Placental pericyte (primary cell): ENCODE measurements at places on chromosomes 2 and 18. TPM values are rescaled to one million over a fixed set of nuclear protein-coding genes. Genes with fewer than 3 reads are reported as not detected.

Gene LRATD1
- total RNA-seq: 0.43 TPM in 1 of 2 replicates, not detected in the other

Gene CIDEA
- 0.14 TPM in 1 of 2 replicates, not detected in the other for total RNA-seq

Gene SH3BP4
- total RNA-seq: 61.3 and 125 TPM in 2 replicates

Gene DSG4
- not detected in 2 replicates for total RNA-seq

Gene TBR1
- total RNA-seq: under 0.01 TPM in 1 of 2 replicates, not detected in the other

Gene IL1A
- 28.6 and 48.6 TPM in 2 replicates for total RNA-seq

Gene GALNT13
- under 0.01 and 0.14 TPM in 2 replicates for total RNA-seq

Gene ACKR3
- 0.14 and 0.66 TPM in 2 replicates for total RNA-seq

Gene COL4A3
- total RNA-seq: under 0.01 TPM in 1 of 2 replicates, not detected in the other

Gene IL1RL1
- 0.22 and 0.57 TPM in 2 replicates for total RNA-seq

Gene PID1
- 23.6 and 35.0 TPM in 2 replicates for total RNA-seq

Gene DPP10
- not detected in 2 replicates for total RNA-seq

Gene PPM1B
- 23.5 and 43.3 TPM in 2 replicates for total RNA-seq

Gene LBX2
- 1.9 and 3.1 TPM in 2 replicates for total RNA-seq

Gene LTBP1
- 199 and 265 TPM in 2 replicates for total RNA-seq

Gene ZNF804A
- total RNA-seq: 0.22 and 5.2 TPM in 2 replicates

Gene SCN1A
- not detected in 2 replicates for total RNA-seq

Gene SOX11
- total RNA-seq: under 0.01 and 0.14 TPM in 2 replicates

Gene FOXD4L1
- total RNA-seq: under 0.01 and 0.14 TPM in 2 replicates

Gene CFAP210
- total RNA-seq: not detected in 2 replicates

Gene NDUFV2
- total RNA-seq: 72.7 and 103 TPM in 2 replicates

Gene CNRIP1
- total RNA-seq: 39.5 and 42.2 TPM in 2 replicates

Gene SERPINB11
- not detected in 2 replicates for total RNA-seq

Gene ALPG
- not detected in 2 replicates for total RNA-seq

Gene SCN3A
- under 0.01 TPM in 1 of 2 replicates, not detected in the other for total RNA-seq

Gene CD207
- not detected in 2 replicates for total RNA-seq
